CD4-positive, alpha-beta T cell treated with Interferon alpha-2 for 1 hour (primary cell): ENCODE measurements at places on chromosomes 7 and 10.
A peak's percentile ranks its signal among the peaks of the same experiment; 100 is the strongest.

DNA sequence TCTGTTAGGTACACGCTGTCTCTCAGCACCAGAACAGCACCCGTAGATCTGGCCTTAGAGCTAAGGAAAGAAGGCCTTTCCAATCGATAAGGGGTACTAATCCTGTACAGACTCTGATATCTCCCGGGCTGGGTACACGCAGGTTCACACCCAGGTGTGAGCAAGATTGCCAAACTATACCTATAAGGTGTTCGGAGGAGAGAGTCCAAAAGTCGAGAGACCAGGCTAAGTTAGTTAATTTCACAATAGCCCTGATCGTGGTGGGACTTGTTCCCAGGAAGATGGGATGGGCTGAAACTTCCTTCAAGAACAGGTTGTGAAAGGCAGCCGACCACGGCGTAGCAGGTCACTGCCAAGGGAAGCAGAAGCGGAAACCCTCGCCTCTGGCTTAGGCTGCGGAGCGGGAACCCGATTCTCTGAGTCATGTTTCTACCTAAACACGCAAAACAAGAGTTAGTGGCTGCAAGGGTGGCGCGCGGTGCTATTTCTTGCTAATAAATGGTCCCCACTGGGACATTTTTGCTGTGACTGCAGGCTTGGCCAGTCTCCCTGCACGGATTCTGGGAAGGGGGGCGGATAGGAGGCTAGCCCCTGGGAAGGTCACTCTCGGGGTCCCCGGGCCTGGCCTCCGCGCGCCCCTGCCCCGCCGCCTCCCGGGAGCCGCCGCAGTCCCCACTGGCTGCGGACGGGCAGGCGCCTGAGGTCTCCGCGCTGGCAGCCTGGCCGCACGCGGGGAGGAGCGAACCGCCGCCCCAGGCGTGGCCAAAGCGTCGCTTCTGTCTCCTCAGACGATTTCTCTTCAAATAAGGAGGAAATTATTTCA is 75.4 kb upstream of the PDSS1 start:
- DNase-seq: no peak

DNA sequence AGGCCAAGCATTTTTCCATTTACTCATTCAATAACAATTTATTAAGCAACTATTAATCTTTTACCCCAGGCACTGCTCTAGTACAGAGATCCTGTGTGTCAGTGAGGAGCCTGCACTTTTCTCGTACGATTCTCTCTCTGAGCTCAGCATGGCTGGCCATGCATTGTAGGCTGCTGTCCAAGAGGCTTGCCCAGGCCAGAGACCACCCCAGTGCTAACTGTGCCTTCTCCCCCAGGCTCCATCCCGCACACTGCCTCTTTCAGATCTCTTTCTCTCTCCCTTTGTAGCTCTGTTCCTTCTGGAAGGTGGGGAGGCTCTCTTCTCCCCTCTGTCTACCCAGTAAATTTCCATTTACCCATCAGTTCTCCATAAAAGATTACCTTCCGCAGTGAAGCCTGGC is 101.0 kb upstream of the IKZF1 start:
- no peak for DNase-seq

DNA sequence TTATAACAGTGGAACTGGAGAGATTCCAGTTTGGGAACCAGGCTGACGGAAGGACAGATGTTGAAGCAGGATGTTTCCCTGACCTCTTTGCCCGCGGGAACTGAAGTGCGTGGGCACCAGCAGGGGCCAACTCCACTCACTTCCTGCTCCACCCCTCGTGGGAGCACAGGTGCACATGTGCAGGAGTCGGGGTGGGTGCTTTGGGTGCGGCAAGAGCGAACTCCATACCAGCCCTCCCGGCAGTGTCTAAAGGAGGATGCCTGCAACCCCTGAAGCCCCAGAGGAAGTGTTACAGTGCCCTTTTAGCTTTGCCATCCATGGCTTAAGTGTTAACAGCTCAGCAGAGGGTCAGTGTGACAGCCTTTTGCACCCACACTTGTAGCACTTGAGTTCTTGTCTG is 27.4 kb upstream of the UBE3C start:
- no peak for DNase-seq

GRCh38 chr7:78350391-78350790 is 551.8 kb downstream of the PHTF2 start:
- DNase-seq: no peak

- peak; percentile 34 for DNase-seq
Measured at GRCh38 chr7:97145068-97145467, 27.6 kb downstream of the SDHAF3 start.
